ENCODE measurements at places on chromosomes 2 and 18.
A peak's percentile ranks its signal among the peaks of the same experiment; 100 is the strongest.

DNA sequence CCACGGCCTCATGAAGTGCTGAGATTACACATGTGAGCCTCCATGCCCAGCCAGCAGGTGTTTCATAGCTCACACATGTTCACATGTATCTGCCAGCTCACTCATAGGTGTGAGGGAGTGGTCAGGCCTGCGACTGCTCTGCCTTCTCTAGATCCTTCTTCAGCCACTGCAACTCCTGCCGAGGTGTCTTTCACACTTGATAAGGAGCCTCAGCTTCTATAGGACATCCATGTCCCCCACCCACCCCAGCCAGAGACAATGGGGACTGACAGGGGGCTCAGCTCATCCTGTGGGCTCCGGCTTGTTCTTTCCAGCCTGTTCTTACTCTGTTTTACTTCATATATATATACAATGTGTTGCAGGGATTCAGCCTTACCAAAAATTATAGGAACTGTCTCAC, 286.5 kb upstream of the MGAT5 start:
- DNase-seq = no peak

DNA sequence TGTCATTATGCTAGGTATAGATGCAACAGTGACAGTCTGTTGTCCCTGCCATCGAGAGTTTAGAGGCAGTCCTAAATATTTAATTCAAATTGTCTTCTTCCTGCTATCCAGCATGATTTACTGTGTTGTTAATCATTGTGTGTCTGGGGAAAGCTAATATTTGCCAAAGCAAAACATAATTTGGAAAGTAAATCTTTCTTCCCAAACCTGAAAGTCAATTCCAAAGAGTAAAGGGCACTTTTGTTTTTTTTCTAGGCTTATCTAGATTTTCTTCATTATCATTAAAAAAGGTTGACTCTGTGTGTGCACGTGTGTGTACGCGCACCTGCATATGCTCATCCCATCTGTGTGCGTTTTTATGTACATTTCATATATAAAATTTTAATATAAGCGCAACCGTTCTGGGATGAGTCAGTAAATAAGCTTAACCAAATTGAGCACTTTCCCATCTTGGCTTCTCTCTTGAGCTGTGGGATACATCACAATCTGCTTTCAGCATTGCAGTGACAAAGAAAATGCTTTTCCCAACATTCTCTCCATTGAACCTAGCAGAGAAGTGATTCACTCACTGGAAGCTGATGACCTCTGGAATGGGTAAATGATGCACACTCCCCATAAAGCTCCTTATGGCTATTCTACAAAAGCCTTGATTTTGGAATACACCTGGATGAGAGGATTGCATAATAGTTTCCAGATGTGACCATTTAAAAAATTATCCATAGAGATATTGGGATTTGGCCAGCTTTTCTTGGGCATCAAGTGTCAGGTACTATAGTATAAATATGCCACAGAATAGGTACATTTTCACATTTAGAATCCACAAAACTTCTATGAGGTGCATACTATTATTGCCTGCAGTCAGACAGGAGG, 488.4 kb downstream of the ADCYAP1 start:
- DNase-seq = no peak

DNA sequence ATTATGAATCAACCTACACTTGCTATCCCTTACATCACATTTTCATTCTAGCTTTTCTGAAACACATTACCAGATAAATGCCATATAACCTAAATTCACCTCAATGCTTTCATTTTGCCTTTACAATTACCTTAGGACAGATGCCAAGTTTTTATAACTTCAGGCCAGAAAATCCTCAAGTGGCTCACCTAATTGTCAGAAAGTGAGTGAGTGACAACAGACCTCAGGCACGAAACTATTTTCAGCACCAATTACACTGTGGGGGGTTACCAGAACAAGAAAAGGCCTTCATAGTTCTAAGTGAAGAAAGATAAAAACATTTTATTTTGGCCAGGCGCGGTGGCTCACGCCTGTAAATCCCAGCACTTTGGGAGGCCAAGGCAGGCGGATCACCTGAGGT, 52.3 kb upstream of the ST8SIA5 start:
- DNase-seq = no peak

GRCh38 chr18:44557616-44558151, 123.0 kb upstream of the SETBP1 start:
- DNase-seq = no peak

GRCh38 chr2:135230150-135230549, 178.1 kb downstream of the RAB3GAP1 start:
- no peak for DNase-seq

DNA sequence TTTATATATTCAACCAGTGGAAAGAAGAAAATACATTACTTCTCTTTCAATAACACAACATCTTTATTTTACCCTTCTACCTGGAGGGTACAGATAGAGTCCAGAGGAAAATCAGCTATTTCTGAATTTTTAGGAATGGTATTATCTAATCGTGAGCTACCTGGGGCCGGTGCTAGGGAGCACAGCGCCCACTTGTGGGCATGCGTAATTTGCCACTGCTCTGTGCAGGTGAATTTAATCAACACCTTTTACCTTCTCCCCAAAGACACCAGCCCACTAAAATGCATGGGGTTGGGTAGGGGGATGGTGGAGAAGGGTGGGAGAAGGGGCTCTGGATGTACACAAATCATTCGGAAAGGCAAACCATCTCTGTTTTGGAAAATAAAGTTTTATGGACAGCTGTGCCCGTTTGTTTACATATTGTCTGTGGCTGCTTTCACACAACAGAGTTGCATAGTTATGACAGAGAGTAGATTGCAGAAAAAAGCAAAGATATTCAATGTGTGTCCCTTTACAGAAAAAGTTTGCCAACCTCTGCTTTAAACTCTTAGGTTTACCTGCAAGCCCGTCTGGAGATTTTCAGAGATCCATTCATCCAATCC, 51.5 kb upstream of the DCC start:
- peak; percentile 0 for DNase-seq

- no peak for DNase-seq
Observed at GRCh38 chr2:200649724-200650123, 63.9 kb downstream of the AOX1 start.

- DNase-seq = no peak
Observed at GRCh38 chr2:96267159-96267971, 1.3 kb downstream of the CIAO1 start.

DNA sequence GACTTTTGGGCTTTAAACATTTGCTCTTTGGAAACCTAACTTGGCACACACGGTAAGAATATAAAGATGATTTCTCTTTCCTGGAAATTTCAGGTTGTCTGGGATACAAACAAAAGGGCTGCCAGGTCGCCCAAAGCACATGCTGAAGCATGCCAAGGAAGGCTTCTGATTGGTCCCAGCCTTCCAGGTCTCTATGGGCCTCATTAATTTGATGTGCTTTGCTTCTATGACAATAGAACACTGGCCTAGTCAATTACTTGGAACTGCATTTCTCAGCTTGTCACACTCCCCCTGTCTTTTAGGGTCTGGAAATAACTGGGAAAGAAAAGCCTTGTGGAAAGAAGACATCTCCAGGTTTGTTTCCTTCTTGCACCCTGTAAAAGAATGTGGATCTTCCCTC, 228.9 kb downstream of the ADCYAP1 start:
- DNase-seq = no peak

GRCh38 chr2:65161551-65162100, 31.7 kb upstream of the RAB1A start:
- no peak for DNase-seq

GRCh38 chr2:175205523-175205922, 24.0 kb upstream of the ATP5MC3 start:
- DNase-seq = no peak

DNA sequence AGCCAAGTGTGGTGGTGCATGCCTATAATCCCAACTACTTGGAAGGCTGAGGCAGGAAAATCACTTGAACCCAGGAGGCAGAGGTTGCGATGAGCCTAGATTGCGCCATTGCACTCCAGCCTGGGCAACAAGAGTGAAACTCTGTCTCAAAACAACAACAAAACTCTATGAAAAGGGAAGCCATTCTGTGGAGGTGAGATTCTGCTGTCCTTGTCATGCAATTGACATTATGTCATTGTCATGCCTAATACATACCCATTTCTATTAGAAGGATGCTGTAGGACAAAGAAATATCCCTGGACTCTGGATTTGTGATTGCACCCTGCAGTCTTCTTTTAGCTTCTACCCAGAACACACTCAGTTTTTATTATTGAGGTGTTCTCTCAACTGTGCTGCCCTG, 8.6 kb downstream of the RASGRP3 start:
- no peak for DNase-seq

DNA sequence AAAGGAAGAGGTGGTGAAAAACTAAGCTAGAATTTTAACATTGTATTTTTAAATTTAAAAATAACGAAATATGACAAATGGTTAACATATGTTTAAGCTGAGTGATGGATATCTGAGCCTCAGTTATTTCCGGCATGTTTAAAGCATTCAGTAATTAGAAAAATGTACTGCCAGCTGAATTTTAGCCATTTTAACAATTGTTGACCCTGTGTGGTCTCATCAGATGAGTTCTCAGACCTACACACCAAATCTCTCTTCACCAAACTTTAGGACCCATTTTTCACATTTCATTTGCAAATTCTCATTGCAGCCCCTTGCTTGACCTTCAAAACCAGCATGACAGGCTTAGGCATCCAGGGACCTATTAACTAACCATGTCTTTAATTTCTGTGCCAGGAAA, 91.5 kb upstream of the RGPD4 start:
- DNase-seq = no peak

DNA sequence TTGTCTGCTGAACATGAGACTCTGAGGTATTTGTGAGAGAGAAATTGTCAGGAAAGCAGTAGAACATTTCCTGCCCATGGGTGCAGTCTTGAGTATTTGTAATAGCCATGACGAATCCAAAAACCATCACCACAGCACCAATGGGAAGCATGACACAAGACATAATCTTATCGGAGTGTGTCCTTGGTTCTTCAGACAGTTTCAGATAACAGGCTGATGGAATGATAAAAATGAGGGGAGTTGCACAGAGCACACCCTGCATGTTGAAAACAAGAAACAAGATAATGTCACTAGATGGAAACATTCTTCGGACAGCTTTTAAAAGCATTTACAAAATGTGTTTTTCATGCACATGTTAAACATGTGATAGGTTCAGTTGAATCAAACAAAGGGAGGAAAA, 56.9 kb downstream of the SLC38A11 start:
- DNase-seq = no peak

DNA sequence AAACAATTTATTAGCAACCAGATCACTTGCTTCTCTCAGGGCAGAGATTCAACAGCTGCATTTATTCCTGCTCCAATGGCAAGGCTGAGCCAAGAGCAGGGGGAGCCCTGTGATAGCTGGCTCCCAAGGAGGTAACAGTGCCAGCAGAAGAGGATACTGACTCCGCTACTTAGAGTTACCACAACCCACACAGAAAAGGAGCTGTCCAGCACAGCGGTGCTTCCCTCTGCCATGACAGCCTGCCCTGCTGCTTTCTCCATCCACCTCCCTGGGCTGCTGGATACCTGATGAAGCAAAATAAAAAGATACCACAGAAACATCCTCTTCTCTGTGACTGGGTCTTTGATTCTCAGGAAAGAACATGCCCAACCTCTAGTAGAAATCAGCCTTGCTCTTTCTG, 467.2 kb downstream of the LRRTM4 start:
- DNase-seq = no peak

DNA sequence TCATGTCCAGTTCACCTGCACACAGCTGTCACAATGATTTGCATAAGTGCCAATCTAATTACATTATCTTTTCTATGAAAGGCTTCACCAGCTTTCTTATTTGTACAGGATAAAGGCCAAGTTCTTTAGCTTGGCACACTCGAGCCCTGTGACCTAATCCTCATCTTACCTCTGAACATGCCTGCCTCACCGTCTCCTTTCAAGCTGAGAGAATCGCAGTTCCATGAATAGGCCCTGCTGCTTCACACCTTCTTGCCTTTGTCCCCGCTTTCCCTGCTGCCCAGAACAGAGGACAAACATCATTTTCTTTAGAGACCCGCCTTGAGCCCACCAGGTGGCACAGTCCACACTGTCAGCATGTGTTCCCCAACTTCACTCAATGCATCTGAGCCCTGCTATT, 1094.7 kb downstream of the BCL11A start:
- no peak for DNase-seq

GRCh38 chr2:112150447-112150846, 12.3 kb downstream of the FBLN7 start:
- no peak for DNase-seq

DNA sequence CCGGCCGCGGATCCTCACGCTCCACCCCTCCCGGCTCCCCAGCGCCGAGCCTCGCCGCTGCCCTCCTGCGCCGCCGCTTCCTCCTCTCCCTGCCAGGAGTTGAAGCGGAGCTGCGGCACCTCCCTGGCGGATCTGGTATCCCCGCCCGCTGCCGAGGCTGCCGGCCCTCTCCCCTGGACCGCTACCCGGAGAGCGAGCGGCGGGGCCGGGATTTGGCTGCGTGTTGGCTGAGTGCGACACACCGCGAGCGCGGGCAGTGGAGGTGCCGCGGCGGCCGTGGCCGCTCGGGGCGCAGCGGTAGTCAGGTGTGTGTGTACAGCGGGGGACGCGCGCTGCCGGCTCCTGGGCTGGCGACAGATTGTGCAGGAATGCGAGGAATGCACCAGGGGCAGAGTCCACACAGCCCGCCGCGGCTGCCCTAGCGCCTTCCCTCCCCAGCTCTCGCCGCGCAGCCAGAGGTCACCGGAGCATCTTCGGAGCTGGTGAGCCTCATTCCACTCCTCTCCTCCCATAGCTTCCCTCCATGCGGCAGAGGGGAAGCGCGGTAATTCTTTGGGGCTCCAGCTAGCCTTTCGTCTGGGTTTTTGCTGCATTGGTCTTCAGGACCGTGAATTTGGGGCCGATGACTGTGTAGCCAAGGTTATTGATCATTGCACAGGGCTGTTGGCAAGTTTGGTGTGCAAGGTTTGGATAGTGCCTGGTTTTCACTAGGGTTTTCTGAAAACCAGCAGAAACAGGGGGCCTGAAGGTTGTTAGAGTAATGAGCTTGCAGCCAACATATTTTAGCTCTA, 1.3 kb downstream of the PKP4 start:
- peak; percentile 74 for DNase-seq

DNA sequence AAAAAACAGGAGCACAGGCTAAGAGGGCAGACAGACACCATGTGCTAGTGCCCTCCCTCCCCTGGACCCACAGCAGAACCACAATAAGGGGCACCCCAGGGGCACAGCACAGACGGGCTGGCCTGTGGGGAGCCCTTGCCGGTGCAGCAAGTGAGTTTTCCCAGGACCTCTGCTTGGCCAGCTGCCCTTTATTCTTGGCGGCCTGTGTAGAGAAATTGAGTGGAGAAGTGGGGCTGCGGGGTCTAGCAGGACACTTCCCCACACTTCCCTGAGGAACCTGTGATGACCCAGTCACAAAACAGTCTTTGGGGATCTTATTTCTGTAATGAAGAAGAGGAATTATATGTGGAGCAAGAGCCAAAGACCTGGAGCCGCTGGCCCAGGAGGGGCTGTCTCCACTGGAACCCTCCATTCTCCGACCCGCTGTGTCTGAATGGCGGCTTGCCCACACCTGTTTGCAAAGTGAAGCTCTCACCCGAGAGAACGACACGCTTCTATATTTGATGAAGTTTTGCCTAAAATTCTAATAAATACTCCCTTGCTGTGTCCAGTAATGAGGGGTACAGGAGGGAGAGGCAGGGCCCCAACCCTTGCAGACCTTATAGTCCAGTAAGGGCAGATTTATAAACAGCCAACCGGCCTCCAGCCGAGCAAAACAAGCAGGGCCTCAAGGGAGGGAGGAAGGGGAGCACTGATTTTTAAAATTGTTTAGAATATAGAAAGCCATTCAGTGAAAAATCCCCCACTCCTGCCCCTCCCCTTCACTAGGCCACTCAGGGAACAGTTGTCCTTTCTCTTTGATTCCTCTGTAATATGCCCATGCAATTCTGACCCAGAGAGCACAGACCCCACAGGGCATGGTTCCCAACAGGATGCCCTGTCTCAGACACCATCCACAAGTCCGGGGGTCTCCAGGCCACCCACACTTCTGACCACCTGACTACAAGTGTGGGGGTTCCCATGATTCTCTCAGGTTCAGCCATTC, 44.7 kb upstream of the SNED1 start:
- no peak for DNase-seq
